Esophagus squamous epithelium (tissue), 5 donors: ENCODE measurements at places on chromosomes 6 and 20.

DNA sequence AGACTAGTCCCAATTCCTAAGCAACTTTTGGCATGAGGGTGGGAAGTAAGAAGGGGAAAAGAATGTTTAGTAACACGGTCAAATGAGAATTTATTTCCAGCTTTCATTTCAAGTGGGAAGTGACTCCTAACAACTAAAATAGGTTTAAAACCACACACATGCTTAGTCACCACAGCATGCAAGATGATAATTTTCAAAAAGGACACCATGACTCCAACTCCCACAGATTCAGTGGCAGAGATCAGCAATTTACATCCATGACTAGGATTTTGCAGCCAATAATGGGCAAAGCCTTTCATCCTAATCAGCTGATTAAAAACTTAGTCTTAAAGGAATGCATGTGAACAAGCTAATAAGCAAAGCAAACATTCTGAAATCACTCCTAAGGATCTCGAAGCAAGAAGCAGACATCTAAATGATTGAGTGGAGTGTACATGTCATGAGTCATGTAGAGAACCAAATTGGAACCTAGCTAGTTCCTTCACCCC is 48.1 kb upstream of the GCLC start:
- DNase-seq = no peak

DNA sequence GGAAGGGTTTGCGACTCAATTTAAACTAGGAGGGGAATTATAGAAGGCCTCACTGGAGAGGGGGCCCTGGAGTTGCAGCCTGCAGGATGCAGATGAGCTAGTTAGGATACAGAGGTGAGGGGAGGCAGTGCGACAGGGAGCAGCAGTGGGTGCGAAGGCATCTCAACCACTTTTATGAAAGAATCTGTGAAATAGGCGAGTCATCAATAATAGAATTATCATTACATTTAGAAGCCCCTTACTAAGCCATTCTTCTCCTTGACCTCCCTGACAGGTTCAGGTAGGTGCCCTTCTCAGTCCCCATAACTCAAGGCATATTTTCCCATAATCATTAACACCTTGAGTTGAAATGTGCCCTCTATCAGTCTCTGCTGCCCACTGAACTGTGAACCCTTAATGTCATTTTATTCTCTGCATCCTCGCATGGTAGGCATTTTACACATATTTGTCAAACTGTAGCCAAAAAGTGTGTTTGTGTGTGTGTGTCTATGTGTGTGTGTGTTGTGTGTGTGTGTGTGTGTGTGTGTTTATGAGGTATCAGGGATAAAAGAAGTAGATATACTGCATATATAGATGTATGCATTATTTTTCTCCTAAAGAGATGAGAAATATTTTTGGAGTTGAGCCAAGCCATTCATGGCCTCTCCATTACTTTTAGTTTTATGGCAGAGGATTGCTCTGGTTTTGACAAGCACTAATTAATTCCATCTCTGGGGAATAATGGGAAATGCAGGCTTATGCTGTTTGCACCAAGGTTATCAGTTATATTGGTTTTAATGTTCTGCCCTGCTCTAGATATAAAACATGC is 898.8 kb downstream of the KIF16B start:
- no peak for DNase-seq

DNA sequence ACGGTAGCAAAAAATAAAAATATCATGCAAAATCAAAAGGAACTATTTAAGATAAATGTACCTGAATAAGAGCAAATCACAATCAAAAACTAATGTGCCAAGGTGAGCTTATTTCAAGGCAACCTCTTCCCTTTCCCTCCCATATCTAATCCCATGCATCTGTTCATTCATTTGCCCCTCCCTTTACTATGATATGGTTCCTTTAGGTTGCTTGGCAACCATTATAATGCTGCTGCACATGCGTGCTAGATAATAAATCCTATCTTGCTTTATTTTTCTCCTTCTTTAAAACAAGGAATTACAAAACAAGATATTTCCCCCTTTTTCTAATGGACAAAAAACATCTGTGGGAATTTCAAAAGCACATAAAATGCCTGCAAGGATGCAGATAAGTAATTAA is 318.2 kb upstream of the POU3F2 start:
- no peak for DNase-seq

DNA sequence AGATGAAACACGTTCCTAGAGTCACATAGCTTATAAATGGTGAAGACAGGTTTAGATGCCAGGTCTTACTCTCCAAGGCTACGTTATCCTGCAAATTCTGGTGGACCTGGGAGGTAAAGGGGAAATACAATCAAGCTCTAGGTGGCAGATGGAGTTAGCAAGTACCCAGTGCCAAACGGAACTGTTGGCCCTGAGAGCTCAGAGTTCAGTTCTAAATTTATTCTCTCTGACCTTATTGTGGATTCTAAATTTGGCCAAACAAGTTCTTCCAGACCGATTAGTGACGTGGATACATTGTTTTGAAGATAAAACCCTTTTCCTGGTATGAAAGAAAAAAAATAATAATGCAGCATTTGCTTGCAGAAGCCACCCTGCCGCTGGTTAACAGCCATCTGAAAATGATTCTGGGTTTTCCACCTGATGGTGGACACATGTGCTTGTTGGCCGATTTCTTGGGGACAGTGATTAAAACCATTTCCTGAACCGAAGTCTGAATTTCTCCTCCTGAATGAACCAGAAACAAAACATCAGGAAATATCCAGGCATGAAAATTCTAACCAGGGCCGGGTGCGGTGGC is 32.5 kb downstream of the RIPOR3 start:
- DNase-seq = no peak

- DNase-seq = no peak
Observed at GRCh38 chr6:136039185-136039584, 187.7 kb downstream of the PDE7B start.

DNA sequence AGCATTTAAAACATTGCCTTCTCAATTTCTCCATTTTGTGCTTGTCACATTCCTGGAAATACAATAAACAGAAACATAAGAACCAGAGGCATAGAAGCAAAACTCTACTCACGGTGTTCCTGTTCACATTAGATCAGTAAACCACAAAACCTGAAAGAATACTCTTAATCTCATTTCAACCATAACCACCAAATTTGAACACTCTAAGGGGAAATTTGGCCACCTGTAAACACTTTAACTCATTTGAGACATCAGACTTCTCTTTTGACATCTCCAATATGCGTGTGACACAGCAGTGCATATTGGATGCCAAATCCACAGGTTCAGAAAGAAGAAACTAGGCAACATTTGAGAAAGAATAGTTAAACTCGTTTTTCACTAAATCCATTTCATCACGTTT is 153.8 kb upstream of the IRAK1BP1 start:
- DNase-seq = no peak

- no peak for DNase-seq
Observed at GRCh38 chr6:67722861-67723261, 912.2 kb upstream of the ADGRB3 start.

DNA sequence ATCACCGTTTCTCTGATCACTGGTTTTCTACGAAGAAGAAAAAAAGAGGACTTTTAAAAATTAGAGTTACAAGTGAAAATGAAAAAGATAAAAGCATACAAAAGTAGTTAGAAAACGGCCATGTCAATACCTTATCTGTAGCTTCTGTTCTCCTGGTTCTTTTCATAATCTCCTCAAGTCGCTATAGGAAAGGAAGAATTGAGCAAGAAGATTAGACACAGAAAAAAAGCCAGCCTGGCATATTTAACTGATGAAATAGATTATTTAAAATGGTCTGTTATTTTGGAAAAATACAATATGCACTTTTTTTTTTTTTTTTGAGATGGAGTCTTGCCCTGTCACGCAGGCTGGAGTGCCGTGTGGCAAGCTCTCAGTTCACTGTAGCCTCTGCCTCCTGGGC is 70.2 kb upstream of the BCLAF1 start:
- DNase-seq = no peak

DNA sequence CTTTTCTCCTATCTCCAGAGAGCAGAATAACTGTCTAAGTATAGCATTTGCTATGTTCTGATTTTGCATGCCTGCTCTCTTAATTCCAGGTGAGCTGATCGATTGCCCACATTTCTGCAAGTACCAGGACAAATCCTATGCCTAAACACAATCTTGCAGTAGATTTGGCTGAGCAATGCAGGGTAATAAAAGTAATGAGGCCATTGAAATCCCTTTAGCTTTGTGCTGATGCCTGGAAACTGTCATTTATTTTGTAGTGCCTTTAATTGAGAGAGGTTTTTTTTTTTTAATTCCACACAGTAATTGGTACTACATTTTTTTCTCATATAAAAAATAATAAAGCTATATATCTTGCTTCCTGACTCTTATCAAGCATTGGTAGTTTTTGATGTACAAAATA is 252.3 kb downstream of the NKAIN2 start:
- DNase-seq = no peak

DNA sequence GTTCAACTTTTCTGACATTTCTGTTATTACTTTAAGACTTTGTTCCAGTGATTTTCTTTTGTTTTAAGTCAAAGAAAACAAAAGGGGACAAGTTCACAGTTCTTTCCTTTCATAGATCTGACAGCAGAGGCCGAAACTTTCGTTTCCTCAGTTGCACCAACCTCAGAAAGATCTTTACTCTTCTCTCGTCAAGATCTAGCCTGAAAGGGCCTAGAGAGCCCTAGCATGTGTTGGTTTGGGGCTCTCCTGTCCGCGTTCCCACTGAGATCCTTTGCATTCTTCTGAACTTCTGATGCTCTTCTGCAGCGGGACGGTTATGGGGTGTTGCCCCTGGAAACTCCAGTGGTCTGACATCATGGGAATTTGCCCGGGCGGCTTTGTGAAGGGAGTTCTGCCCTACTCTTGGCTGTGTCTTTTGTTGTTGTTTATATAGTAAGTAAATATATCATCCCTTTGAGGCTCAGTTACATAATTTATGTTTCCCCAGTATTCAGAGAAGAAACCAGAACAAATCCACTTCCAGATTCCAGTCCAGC is 129.1 kb downstream of the SASH1 start:
- no peak for DNase-seq

DNA sequence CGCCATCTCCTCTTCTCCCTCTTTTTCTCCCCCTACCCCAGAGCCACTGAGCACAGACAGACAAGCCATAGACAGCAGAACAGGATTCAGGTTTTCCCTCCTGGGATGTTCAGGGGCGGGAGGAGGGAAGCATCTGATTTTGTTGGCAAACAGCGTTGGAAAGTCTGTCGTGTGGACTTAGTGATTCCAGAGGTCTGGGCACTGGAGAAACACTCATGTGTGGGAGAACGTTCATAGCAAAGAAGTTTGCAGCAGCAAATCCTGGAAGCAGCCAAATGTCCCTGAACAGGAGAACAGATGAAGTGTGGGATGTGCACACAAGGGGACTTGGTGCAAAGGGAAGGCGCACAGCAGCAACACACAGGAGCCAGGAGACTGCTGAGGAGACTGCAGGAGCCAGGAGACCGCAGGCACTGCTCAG is 264.1 kb upstream of the CDYL start:
- DNase-seq = no peak

- no peak for DNase-seq
Observed at GRCh38 chr6:53746442-53747103, 48.2 kb upstream of the LRRC1 start.

DNA sequence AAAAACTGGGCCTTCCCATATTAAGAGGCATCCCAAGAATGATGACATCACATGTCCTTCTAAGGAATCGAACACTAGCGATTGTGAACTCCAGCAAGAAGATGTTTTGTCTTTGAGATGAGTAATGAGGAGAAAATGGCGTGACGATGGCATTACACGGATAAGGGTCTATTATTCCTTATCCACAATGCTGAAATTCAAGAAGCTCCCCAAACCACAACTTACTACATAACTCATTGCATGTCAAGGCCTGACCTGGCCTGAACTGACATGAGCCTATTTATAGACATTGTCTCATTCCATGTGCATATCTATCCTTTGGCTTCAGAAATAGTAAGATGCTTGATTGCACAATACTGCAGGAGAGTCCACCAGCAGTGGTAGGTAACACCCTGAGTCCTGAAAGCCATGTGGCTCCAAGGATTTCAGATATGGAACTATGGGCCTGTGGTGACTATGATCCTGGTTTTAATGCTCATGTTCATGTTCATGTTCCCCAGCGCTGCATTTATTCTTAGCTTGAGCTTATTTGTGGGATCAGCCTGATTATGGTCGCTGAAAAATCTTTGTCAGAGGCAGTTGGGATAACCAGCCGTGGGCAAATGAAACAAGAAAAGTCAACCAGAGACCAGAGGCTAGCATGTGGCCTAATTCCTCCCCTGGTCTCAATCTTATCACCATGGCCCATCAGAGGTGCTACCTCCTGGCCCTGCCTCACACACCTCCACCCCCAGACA is 183.2 kb upstream of the JARID2 start:
- DNase-seq = no peak

DNA sequence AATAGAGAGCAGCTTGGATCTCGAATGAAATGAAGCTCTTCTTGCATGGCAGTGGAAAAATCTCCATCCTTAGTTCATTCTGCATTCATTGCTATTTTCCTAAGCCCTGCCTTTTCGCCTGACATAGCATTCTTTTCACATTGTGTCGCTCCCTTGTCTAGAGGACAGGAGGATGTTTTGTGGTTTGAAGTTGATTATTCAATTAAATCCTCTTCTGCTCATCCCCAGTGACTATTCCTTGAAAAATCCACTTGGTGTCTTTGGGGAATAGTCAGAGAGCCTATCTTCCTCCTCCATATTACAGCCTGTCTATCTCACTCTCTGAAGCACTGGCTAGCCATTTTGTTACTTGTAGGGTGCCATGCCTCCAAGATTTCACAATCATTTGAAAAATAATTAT is 161.2 kb downstream of the KLHL32 start:
- DNase-seq = no peak
